ENCODE measurements at places on chromosomes 6 and 20.

DNA sequence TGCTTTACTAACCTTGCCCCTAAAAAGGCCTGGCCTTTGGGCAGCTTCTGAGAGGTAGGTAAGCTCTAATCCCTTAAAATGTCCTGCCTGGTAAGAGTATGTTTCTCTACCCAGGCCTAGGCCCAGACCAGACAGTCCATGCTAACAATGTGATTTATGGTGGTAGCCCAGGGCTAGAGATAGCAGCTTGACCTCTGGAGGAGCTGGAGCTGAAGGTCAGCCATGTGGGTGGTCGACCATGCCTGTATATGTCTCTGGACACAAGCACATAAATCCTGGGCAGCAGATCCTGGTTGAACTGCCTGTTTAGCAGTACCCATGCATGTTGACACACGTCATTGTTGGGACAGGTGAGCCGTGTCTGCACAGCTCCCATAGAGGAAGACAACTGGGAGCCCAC lies 62.1 kb upstream of the PHACTR1 start:
- DNase-seq = no peak

- DNase-seq = no peak
Observed at GRCh38 chr6:25922301-25922700, 8.2 kb downstream of the SLC17A2 start.

DNA sequence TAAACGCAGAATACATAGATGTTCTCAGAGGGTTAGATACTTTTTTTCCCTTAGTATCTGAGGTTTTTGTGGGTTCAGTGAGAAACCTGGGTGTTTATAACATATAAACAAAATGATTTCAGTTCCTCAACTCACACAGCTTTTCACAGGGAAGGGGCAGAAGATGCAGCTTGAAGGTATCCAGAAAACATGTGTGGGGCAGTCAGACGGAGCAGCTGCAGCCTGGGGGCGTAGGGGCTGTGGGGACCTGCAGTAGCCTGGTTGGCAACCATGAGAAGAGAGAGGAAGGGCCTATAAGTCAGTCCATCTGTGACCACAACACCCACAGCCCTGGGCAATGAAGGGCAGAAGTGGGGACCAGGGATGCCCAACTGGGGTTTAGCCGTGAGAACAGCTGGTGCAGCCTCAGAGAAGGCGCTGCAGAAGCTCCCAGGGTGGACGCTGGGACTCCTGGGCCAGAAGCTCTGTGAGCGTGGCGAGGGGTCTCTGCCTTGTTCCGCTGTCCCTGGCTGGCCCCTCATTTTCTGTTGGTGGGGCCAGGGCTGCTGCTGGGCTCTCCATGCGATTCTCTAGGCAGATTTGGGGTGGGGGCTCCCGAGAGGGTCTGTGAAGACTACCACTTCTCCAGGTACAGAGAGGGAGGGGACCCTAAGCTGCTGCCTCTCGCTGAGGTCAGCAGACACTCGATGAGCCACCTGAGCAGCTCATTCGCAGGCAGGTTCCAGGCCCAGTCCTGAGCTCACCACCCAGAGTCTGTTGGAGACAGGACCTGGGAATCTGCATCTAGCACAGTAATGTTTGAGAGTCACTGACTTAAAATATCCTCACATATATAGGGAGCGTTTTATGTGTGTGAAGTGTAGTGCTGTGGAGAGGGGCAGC lies 181.2 kb downstream of the ZDHHC14 start:
- DNase-seq = no peak

GRCh38 chr6:2958776-2959175 lies 12.6 kb downstream of the SERPINB6 start:
- no peak for DNase-seq

- DNase-seq = peak; percentile 62
Observed at GRCh38 chr20:48921883-48922820, 641 bp downstream of the ARFGEF2 start.

GRCh38 chr20:19712721-19713260 lies 45.3 kb upstream of the RIN2 start:
- DNase-seq = no peak

GRCh38 chr6:37668251-37668650 lies 29.4 kb downstream of the MDGA1 start:
- no peak for DNase-seq

- no peak for DNase-seq
Observed at GRCh38 chr20:38226553-38226952, 34.0 kb downstream of the KIAA1755 start.

DNA sequence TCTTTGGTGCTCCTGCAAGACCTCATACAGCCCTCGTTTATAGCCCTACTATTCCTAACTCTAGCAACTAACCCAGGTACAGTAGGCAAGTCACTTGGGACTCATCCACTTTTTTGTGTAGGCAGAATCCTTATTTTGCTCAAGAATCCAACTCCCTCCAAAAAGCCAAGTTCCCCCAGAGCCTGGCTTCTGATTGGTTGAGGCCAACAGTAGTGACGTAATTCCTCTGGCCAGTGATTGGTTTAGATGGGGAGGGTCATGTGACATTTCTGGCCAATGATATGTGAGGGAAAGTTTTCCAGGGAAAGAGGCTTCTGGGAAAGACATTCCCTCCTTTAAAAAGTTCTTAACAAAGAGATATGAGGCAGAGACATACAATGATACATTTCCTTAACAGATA lies 32.1 kb downstream of the KIAA1755 start:
- peak; percentile 59 for DNase-seq

DNA sequence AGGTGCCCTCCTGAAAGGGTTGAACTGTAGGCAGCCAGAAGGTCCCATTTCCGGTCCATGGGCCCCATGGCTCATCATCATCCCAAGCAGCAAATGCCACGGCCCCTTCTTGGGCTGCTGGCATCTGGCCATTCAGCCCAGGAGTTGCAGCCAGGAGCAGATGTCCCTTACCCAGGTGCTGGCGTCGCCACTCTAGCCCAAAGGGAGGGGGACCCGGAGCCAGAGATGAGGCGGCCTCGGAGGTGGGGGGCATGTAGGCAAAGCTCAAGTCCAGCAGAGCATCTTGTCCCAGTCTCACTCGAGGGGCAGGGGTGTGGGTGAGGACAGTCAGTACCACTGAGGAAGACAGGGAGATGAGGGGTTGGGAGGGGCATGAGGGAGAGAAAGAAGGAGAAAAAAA lies 6.3 kb upstream of the RGL2 start:
- DNase-seq = no peak

DNA sequence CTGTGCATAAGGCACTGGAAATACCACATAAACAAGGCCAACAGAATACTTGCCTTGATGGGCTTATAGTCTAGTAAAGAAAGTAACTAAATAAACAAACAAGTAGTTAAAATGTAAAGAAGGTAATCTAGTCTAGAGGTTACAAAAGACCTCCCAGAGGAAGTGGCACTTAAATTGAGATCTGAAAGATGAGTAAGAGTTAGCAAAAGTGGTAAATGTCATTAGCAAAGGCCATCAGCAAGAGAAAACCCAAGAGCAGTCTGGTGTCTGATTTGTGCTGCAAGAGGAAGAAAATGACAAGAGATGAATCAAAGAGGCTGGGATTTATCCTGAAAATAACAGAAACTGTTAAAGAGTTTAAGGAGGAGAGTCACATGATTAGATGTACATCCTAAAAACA lies 96.6 kb upstream of the SMLR1 start:
- DNase-seq = no peak

DNA sequence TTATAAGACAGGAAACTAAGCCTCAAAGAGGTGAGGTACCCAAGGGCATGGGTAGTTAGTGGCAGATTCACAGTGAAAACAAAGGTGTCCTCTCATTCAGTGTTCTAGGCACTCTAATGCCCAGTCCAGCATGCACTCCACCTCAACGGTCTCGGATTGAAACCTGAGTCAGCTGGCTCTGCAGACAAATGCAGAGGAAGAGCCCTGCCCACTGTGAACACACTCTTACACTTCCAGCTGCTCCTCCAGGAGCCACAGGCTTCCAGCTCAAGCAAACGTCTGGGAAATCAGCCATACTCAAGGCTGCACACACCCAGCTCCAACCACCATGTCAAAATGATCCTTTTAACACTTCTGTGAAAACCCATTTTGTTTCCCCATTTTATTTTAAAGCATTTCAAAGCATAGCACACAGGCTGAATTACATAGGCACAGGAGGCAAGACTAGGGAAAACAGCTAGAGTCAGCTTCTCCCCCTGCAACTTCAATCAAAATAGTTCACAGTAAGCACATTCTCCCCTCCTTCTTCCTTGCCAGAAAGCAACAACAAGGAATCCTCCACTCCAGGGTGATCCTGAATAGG lies 3.0 kb upstream of the IL17A start:
- DNase-seq = no peak

- no peak for DNase-seq
Observed at GRCh38 chr6:102474041-102474807, 1080.7 kb downstream of the GRIK2 start.

DNA sequence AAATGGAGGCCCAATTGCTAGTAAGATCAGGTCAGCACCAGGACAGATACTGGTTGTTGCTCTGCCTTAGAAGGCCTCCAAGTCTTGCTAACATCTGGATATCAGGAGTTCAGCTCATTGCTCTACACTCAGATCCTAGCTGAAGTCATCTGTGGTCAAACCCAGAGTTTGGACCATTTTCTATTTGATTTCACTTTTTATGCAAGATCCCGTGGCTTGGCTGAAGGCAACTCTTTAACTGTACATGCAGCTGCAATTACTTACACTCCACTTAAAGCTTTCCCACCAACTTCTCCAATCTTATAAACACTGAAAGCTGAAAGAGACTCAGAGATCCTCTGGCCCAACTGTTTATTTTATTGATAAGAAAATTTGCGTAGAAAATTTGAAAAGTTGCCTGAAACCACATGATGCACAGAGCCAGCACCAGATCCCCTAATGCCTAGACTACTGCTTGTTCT lies 2.7 kb downstream of the SLC17A2 start:
- no peak for DNase-seq
